ENCODE measurements at places on chromosomes 16 and 17.
A peak's percentile ranks its signal among the peaks of the same experiment; 100 is the strongest.

DNA sequence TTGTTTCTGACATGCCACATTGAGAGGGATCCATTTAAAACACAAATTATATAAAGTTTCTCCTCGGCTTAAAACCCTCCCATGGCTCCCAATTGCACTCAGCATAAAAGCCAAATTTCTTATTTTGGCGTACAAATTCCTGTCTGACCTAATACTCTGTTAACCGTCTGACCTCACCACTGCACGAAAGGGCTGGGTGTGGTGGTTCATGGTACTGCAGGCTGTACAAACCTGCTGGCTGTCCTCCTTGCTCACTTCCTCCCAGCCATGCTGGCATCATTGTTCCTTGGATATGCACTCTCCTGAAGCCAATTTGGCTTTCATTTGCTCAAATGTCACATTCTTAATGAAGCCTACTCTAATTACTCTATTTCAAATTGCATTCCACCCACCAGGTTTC is 301.6 kb upstream of the C16orf82 start:
- DNase-seq, result peak; percentile 63

DNA sequence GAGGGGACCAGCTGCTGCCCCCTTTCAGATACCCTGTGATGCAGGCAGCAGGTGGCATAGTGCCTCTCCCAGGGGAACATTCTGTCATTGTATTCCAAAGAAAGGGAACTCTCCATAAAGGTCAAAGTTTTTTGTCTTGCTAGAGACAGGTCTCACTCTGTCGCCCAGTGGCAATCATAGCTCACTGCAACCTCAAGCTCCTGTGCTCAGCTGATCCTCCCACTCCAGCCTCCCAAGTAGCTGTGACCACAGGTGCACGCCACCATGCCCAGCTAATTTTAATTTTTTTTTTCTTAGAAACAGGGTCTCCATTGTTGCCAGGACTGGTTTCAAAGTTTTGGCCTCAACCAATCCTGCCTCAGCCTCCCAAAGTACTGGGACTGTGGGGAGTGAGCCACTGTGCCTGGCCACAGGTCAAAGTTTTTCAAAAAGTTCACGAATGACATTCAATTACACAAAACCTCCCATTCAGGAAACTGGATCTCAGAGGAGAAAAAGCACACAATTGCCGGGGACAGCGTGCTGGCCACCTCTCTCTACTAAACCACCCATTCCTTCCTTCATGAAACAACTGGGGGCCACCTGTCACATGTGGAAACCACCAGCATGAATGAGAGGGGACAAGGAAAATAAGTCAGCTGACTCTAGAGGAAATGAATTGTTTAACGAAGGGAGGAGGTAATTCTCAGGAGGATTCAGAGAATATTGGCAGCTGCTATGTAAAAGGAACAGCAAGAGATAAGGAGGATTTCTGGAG is 80.0 kb downstream of the MARCHF10 start:
- peak; percentile 18 for DNase-seq

DNA sequence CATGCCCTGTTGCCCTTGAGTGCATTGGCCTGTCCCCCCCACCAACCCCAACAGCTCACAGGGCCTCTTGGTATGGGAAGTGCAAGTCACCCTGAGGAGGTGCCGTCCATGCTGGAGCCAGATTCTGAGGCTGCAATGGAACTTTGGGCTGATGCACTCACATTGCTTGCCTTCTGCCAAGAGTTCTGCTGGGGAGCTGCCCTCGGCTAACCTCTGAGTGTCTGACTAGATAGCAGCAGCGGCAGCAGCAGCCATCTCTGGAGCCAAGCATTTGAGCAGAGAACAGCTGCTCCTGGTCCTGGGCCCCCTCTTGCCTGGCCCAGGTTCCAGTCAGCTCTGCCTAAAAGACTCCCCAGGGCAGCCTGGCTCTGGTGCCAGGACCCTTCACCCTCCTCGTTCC is 61.5 kb downstream of the GNAO1 start:
- no peak for DNase-seq

GRCh38 chr17:37082311-37082860 is 133.6 kb downstream of the AATF start:
- no peak for DNase-seq

DNA sequence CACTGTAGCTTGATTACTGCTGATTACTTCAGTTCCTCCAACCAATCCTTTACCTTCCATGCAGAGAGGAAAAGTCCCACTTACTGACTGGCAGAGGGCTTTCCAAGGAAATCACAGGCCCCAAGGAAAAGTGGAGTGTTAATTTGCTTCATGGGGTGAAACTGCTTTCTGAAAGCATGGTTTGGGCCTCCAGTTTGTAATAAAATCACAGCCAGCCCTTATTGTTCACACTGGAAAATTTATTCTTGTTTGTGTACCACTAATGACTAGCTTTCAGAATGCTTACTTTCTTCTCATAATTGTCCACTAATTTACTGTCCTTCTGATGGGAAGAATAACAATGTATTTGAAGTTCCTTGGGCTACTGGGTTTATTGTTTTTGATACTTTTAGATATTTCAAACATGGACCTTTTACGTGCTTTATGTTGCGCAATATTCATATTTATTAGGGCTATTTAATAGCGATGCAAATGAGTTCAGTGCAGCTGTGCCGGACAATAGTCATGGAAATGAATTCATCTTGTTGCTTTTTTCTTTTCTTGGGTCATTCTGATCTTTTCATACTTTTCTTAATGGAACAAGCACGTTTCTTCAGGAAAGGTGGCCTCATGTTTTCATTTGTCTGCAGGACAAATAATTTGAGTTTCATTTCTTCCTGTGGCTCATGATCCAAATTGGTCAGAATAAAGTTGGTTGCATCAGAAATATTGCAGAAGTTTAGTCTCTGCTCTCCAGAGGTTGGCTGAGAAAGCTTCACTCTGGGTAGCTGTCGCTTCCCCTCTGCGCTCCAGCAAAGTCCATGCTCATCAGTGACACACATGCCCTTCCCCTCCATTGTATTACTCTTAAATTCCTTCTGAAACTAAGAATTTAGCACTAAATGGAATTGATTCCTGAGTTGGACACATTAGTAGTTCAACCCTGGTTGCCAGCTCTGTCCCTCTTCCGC is 128.7 kb downstream of the PRKCA start:
- DNase-seq, result no peak

DNA sequence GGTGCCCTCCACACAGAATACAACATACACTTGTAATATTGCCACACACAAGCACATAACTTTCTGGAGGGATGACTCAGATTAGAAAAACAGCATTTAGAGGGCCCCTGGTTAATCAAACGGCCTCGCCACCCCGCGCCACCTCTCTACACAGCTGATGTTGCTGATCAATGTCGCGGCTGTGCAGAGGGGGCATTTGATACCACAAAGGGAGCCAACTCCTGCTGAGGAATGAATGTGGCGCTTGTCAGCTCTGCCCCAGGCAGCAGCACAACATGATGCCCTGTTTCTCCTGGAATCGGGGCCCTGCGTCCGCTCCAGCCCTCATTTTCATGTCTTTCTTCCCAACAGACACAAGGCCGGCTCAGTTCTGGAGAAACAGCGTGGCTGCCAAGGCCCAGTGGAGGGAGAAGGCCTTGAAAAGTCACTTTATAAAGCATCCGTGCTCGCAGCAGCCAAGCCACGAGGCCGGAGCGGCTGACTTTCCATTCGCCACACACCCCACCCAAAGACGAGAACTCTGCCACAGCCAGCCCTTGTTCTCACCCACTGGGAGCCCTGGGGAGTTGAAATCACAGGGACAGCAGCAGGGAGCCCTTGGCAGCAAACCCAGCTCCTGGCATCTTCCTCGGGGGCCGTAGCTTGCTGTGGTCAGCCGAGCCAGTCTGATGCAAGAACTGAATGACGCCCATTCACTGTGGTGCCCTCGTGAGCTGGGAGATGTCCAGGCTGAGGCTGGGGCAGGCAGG is 65.6 kb downstream of the XYLT1 start:
- DNase-seq, result no peak

GRCh38 chr17:27396045-27396444 is 60.2 kb upstream of the KSR1 start:
- no peak for DNase-seq

- DNase-seq, result no peak
Observed at GRCh38 chr16:89858973-89859614, 14.3 kb upstream of the TCF25 start.

DNA sequence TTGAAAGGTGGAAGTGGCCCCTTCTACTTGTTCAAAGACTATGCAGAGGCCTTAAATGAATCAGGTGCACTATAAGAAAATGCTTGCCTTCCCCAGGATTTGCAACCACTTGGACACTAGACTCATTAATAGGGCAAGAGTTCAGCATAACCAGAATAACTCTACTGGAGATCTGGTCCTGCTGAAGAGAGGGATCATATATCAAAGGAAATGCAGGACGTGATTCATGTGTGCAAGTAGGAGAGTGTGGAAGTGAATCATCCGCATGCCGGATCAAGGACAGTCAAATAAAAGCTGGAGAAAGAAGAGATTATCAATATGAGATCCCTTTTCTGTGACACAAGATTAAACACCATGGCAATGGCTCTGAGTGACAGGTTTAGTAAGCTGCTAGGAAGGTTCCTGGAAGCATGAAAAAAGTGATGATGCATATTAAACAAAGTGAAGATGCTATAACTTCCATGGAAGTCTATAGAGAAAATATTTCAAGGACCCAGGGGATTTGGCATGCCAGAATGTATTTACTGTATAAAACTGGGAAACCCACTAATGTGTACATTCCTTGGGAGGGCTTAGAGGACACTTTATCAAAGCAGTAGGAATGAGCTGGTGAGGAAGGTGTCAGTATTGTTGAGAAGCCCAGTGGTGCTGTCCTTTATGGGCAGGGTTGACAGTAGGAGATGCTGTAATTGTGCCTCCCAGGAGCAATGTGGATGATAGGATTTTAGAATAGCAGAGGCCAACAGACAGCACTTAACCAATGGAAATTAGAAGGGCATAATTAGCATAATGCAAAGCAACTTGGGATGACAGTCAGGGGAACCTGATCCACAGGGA is 133.1 kb downstream of the ABCA8 start:
- peak; percentile 92 for DNase-seq

GRCh38 chr17:66925811-66926500 is 38.6 kb upstream of the CACNG4 start:
- no peak for DNase-seq

GRCh38 chr17:33169580-33170285 is 123.4 kb downstream of the ASIC2 start:
- DNase-seq, result no peak
